Activated T-helper 1 cell treated with anti-CD3 and anti-CD28 coated beads, Interleukin-12 subunit alpha, Interleukin-12 subunit beta, Interleukin-2, Interleukin-4 antibody, amounts not matched to agents 30 ng/mL and 10 ng/mL and 1 ng/mL, durations not matched to agents 14 hours and 24 hours and 36 hours (primary cell): ENCODE measurements at places on chromosomes 4 and X. TPM values are rescaled to one million over a fixed set of nuclear protein-coding genes. Genes with fewer than 3 reads are reported as not detected.

The KLHL13 gene
- 0.20 TPM in 1 of 2 replicates, not detected in the other for total RNA-seq

- no peak for DNase-seq
Measured at GRCh38 chr4:37530451-37530850, 155.7 kb downstream of the RELL1 start.

GRCh38 chrX:15073313-15073712, 196.6 kb downstream of the ASB9 start:
- DNase-seq: no peak

DNA sequence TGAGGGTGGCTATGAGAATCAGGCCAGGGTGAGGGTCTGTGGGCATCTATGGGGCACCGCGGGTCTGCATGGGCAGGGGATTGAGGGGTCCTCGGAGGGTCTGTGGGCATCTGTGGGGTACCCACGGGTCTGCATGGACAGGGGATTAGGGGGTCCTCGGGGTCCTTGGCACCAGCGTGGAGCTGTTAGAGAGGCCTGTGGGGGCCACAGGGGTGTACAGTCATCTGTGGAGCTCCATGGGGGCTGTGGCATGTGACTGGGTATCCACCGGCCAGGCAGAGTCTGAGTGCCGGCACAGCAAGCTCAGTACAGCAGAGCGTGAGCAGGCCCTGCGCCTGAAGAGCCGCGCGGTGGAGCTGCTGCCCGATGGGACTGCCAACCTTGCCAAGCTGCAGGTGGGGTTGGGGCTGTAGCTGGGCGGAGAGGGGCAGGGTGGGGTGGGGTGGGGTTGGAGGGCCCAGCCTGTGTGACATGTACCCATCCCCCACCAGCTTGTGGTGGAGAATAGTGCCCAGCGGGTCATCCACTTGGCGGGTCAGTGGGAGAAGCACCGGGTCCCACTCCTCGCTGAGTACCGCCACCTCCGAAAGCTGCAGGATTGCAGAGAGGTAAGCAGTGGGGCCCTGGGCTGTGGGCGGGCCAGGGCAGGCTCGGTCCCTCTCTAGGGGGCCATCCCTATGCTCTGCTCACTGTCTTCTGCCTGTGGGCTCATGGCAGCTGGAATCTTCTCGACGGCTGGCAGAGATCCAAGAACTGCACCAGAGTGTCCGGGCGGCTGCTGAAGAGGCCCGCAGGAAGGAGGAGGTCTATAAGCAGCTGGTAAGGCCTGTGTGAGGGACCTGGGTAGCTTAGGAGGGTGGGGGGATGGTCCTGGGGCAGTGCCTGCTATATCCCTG, 12.9 kb downstream of the CCDC22 start:
- no peak for DNase-seq

GRCh38 chr4:104351706-104352105, 143.0 kb downstream of the CXXC4 start:
- DNase-seq: no peak

GRCh38 chrX:150161193-150161592, 201.9 kb upstream of the MAMLD1 start:
- DNase-seq: no peak

DNA sequence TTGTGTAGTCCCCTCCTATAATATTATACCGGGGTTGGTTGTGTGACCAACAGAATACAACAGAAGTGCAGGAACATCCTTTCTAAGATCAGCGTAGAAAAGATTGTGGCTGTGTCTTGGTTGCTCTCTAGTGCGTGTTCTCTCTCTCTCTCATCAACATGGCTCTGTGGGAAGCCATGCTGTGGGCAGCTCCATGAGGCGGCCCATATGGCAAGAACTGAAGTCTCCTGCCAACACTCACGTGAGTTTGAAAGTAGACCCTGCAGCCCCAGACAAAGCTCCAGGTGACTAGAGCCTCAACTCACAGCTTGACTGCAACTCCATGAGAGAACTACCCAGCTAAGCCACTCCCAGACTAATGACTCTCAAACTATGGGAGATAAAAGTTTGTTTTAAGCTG, 118.7 kb downstream of the TSPAN5 start:
- DNase-seq: no peak

DNA sequence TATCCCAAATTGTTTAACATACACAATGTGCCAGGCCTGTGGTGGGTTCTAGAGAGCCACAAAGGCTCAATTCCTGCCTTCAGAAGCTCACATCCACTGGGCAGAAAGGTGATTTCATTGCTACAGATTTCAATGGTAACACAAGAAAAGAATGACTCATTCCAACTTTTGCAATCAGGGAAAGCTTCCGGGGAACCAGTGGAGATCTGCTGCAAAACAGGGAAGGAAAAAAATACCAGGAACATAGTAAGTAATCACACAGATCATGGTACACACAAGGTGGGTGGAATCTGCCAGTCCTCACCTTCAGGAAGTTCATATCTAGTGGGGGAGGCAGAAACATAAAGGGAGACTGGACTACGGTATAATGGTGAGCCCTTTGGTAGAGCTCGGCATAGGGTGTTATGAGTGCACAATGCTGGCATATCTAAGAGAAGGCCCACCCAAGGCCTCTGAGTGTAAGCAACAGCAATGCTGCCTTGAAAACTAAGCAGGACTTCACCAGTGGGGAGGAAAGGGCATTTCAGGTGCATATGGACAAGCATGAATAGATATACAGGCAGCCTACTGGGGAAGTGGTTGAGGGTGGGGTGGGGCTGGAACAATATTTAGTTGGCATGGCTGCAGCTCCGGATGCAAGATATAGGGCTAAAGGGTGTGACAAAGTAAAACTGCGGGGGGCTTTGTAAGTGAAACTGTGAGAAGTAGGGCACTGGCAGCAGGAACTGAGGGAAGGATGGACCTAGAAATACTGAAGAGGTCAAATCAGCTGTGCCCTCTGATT, 24.2 kb downstream of the GPRIN3 start:
- DNase-seq: no peak
